ENCODE measurements at places on chromosomes 3 and 15.

DNA sequence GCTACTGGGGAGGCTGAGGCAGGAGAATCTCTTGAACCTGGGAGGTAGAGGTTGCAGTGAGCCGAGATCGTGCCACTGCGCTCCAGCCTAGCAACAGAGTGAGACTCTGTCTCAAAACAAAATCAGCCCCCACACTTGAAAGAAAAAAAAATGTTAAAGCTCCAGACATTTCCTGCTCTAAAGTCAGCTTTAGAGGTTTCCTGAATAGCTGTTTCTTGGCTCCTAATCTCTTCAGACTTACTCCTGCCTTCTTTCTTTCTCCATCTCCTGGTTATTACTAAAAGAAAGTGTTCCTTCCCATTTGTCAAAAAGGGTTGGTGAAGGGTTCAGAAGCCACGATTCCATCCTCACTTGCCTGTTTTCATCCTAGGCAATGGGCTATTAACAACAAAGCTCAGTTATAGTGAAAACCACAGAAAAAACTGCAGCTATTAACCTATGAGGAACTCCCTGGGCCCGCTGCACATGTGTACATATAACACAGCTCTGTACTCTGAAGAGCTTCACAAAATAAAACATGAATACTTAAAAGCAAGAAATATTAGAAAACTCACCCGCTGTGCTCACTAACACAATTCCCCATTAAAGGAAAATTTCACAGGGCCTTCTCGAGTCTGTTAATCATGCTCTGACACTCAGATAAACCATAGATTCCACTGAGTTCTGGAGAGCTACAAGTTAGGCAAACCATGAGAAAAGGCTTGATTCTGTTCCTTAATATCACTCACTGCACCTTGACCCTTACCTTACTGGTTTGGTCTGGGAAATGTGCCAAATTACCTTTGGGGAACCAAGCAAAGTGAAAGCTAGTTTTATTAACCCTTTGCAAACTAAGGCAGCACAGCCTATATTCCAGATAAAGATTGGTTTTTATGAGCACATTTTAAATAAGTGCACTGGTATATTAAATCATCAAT is 89.9 kb upstream of the TSPAN3 start:
- DNase-seq = no peak

DNA sequence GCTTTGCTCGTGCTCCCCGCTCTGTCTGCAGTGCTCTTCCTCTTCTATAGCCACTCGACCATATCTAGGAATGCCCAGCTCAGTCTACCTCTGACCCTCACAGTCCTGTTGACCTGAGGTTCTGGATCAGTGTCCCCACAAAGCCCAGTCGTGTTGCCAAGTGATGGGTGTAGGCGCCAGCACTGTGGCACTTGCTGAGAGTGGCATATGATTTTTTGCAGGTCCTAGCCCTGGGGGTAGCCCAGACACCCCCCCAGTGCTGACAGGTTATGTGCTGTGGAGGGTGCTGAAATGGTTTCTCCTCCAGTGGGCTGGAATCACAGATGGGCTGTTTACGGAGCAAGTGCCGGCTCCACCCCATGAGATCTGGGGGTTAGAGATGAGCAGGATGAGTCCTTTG is 32.5 kb downstream of the ACAD9 start:
- no peak for DNase-seq

DNA sequence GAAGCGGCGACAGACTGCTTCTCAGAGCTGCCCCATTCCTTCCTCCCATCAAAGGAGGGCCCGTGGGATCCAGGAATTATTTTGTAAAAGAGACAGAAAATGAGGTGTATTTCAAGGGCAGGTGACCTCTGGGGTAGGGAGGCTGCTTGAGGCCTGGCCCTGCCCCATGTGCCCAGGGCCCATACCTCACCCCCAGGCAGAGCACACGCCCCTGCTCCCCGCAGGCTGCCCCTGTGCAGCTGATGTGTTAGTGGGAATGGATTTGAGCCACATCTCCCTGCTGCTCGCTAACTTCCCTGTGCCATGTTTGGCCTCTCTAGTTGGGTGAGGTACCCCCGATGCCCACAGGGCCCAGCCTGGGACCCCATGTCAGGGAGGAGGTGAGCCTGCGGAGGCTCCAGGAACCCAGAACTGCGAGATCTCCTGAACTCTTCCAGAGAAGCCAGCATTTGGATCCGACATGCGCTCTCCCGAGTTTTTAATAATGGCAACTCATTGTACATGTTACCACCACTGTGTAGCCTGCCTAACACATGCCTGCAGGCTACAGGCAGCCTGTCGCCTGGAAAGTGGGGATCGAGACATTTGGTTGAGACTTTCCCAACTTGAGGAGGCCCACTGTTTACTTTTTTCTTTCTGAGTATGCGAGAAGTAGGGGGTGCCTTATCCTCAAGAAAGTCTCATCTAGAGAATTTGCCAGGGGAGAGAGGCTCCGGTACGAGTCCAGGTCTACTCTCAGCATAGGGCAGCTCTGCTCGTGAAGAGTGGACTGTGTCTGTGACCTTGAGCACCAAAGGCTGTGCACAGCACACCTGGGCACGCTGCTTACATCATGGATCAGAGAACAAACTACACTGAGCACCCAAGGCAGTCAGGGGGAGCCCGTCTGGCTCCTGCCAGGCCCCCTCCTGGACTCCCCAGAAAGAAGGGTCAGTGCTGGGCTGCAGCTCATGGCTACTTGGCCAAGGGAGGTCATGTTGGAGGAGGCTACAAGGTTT is 36.1 kb downstream of the PCSK6 start:
- no peak for DNase-seq

DNA sequence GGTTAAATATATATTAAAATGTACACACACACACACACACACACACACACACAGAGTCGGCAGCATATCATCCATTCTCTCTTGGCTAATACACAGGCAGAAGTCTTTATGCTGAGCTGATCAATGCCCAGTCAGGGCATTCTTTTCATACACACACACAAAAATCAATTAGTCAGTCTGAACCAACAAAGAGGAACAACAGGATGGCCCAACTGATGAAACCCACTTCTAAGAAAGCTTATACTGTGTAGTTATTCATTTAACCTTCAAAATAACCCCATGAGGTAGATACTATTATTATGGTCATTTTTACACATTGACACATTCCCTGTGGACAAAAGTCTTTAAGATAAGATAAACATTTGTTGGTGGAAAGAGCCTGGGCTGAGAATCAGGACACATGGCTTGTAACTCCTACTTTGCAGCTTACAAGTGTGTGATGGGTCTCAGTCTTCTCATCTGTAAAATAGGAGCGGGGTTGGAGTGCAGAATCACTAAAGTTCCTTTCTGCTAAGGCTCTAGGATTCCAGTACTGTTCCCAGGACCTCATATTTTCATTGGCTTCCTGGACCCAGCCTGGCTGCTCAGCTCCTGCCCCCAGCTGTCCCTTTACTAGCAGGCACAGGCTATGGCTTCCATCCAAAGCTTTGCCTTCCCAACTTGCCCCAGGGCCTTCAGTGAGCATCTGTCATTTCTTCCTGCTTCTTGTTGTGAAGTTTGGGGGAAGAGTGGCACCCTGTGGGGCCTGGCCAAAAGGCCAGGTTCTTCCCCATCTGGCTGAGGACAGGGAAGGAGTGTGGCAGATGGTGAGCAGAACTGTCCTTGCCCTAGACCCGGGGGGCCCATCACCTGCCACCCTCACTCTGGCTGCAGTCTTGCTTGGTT is 27.2 kb upstream of the GLCE start:
- no peak for DNase-seq

DNA sequence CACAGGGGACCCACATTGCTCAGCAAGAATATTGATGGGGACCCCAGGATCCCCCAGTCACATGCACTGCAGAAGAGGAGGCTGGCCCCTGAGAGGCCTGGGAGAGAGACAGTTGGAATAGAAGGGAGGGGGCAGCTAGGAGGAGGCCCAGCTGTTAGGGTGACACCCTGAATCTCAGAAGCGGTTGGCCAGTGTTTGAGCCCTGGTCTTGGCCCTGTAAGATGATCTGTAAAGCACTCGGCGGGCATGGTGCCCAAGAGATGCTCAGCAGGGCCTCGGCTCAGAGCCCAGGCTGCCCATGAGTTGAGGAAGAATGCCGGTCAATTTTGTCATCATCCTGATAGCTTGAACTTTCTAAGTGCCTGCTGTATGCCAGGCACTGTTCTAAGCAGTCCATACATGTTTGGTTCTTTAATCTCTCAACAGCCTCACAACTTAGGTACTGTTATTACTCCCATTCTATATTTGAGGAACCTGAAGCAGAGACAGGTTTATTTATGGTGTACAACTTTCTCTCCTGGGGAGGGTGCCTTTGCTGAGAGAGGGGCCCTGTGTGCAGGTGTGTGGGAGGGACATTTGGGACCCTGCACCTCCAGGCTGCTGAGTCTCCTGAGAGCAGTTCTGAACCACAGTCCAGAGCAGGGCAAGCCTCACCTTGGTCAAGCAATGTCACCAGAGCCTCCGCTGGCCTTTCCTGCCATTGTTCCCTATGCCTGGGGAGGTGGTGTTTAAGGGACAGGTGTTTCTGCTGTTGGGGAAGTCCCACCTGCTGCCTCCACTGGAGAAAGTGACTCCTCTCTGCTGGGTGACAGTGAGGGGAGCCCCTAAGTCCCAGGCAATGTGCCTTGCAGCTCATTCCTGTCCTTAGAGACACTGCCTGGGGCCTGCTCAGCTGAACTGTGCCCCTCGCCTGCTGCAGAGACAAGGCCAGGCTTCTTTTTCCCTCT is 26.0 kb downstream of the SLC6A6 start:
- DNase-seq = no peak
